Stimulated activated CD8-positive, alpha-beta memory T cell treated with anti-CD3 and anti-CD28 coated beads, Interleukin-4, amount 100 ng/mL, for 1 hour (primary cell): ENCODE measurements at places on chromosomes 5 and 9.

GRCh38 chr9:111362526-111362925 is 32.5 kb upstream of the OR2K2 start:
- DNase-seq: no peak

DNA sequence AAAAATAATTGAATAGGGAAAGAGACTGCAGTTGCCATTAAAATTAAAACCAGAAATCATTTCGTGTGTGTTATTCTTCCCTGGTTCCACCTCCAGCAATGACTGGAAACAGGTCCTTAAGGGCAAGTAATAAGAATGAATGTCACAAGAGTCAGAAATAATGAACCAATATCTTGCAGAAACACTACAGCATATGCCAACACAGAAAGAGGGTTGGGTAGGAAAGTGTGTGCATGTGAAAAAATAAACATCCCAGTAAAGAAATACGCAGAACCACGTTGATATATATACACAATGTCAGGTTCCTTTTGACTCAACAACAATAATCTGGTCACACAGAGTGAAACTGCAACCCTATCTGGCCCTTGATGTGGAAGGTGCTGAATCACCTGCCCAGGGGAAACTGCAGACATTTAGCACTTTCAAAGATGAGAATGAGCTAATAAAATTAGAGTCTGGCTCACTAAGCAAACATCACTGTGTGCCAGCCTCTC is 15.0 kb downstream of the HMHB1 start:
- DNase-seq: no peak

GRCh38 chr5:2307631-2308030 is 424.9 kb upstream of the IRX4 start:
- no peak for DNase-seq

GRCh38 chr5:135031813-135032694 is 2.0 kb downstream of the PITX1 start:
- no peak for DNase-seq

DNA sequence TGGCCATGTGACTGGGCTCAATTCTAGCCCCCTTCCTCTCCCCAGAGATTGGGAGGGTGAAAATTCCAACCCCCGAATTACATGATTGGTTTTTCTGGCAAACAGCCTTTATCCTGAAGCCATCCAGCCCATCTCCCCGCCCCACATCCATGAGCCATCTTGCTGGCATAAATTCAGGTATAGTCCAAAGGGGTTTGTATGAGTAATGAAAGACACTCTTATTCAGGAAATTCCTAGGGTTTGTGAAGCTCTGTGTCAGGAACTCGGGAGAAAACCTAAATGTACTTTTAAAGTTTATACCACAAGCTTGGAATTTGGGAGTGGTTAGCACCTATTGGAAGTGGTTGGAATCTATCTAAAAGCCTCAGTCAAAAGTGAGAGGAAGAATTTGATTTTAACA is 80.6 kb upstream of the SIMC1 start:
- no peak for DNase-seq

GRCh38 chr5:173885054-173885443 is 3.1 kb upstream of the CPEB4 start:
- DNase-seq: no peak

DNA sequence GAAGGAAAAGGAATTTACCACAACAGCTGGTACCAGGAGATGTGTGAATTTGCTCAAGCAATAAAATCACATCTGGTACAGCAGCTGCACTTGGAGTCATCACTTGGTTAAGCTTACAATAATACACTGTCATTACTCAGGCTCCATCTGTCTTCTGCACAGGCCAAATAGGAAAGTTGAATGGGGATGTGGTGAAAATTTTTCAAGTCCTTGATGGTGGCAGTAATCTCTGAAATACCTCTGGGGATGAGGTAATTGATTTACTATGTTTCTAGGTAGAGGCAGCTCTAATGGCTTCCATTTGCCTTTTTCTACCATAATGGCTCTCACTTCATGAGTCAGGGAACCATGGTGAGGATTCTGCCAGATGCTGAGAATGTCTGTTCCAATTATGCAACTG is 206.8 kb upstream of the ATP10B start:
- DNase-seq: no peak

DNA sequence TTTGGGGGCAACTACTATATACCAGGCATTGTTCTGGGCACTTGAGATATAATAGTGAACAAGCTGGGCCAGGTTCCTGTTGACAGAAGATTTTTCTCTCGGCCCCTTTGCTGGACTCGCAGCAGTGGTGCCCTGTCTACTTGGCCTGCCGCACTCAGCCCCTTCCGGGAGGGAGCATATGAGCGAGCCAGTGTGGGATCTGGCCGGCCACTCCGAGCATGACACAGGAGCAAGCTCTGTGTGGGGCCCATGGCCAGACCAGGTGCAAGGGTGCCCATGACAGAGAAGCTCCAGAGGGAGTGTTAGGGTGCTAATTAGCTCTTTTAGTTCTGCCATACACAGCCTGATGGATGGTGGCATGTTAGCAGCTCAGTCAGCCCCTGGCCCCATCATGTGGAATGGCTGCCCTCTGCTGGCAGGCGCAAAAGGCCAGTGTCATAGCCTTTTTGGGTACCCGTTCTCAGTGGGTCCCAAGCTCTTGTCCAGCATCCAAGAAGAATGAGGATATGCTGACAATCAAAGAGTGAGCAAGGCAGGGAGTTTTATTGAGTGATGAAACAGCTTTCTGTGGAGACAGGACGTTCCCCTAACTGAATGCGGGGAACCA is 9.3 kb upstream of the KIF4B start:
- no peak for DNase-seq

GRCh38 chr5:94777056-94777880 is 158.8 kb downstream of the SLF1 start:
- no peak for DNase-seq

DNA sequence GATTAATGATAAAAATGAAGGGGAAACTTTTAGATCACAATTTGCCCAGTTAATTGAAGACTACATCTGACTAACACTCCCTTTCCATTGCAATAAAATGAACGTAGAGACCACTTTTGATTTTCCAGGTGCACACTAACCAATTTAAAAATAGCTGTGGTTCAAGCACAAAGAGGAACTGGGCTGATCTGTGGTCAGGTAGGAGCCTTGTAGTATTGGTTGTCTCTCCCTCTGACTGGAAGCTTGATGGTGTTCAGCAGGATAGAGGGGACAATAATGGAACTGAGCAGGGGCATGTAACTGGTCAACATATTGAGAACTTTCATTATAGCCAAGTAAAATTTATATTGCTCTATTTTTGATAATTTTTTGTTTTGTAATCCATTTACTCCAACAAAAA is 886.8 kb upstream of the SEMA6A start:
- DNase-seq: no peak

DNA sequence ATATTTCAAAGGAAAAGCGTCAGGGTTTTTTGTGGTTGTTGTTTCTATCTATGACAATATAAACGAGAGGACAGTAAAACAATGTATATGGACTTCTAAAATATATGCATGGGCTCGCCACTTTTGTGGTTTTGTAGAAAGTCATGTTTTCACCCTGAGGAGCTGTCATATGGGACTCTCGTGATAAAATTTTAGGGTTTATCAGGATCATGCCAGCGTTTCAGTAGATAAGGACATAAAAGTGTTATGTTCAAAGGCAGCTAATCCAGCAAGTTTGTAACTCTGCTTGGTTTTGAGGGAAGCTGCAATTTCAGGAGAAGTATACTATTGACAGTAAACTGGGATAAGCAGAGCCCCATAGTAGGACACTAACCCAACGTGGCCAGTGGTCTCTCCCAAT is 120.3 kb downstream of the CDC42SE2 start:
- DNase-seq: no peak

DNA sequence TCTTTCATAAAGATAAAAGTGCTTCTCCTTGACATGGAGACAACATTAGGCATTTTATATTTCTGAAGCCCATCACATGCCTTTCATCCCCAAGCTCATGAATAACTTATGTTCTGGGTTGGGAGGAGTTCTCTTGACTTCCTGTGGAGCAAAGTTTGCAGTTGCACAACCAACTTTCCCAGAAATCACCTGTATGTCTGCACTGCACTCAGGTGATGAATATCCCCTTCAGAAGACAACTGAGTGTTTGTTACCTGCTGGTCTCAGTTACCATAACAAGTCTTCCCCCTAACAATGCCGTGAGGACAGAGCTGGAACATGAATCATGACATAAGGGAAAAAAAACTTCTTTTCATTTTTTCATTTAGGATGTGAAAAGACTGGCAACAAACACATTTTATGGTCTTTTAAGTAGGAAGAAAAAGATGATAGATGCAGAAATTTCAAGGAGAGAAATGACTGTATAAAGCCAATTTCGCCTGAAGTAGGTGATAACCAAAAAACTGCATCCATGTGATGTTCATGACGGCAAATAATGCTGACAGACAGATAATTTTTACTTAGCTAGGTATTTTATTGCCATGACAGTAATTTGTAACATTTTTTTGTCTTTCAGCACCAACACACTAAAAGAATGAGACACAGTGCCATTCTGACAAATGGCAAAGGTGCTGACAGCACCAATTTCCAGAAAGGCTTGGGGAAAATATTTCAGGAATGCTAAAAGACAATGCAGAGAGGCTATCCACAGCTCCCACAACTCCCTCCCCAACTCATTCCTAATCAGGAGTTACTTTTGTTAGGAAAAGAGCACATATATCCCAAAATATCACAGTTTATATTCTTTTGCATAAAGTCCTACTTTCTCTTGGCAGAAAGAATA is 656.3 kb downstream of the PRELID2 start:
- DNase-seq: no peak

DNA sequence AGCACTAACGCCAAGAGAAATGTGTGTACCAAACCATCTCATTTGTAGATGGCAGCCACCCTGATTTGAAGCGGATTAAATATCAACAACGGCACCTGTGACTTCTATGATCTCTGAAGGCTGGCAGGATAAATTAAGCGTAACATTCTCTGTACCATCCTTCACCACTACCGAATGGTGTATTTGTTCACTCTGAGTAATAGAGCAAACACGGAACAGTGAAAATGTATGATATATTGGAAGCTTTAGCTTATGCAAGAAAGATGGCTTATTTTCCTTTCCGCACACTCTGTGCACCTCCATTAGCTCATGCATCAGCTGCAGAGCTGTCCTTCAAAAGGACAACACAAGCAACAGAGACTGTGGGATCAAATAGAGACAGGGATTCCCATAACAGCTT is 431.1 kb downstream of the PRELID2 start:
- DNase-seq: no peak

DNA sequence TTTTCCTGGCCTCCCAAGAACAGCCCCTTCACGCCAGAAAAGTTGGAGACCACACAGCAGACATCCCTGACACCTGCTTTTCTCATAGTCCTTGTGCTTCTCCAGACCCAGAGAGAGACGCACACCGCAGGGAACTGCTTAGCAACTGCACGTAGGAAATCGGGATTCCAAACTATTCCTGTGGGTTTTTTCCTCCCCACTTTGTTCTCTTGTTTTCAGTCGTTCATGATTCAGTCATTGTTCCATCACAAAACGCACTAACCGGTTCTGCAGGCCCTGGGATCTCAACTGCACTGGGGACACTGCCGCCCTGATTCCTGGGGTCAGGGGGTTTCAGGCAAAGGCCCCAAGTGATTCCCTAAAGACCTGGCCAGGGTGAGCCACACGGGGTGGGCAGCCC is 588.0 kb upstream of the KLF4 start:
- no peak for DNase-seq

DNA sequence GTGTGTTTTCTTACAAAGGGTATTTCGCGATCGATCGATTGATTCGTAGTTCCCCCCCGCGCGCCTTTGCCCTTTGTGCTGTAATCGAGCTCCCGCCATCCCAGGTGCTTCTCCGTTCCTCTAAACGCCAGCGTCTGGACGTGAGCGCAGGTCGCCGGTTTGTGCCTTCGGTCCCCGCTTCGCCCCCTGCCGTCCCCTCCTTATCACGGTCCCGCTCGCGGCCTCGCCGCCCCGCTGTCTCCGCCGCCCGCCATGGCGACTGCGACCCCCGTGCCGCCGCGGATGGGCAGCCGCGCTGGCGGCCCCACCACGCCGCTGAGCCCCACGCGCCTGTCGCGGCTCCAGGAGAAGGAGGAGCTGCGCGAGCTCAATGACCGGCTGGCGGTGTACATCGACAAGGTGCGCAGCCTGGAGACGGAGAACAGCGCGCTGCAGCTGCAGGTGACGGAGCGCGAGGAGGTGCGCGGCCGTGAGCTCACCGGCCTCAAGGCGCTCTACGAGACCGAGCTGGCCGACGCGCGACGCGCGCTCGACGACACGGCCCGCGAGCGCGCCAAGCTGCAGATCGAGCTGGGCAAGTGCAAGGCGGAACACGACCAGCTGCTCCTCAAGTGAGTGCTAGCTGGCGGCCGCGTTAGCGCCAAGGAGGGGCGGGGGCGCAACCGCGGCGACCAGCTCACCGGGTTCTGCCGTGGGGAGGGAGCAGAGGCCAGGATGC is 480 bp downstream of the LMNB1 start:
- peak; percentile 18 for DNase-seq

- no peak for DNase-seq
Observed at GRCh38 chr5:172728481-172729241, 42.3 kb downstream of the DUSP1 start.

- DNase-seq: no peak
Observed at GRCh38 chr9:136499935-136500910, 17.4 kb upstream of the SEC16A start.

- DNase-seq: peak; percentile 40
Observed at GRCh38 chr9:137029058-137029936, 1.3 kb upstream of the ABCA2 start.

DNA sequence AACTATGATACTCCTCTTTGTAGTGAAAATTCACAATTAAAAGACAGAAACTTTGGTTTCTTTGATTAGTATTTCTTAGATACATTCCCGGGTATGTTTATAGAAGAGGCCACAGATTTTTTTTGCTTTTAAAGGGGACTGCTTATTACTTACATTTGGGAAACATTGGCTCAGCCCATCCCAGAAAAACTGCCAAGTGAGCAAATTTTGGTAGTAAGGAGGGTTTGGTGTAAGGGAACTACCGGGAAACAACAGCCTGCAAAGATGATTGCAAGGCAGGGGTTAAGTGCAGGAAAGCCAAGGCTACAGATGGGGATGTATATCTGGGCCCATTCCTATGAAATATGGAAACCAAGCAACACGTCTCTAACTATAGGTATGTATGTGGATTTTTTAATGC is 88.8 kb upstream of the SAP30L start:
- DNase-seq: no peak

DNA sequence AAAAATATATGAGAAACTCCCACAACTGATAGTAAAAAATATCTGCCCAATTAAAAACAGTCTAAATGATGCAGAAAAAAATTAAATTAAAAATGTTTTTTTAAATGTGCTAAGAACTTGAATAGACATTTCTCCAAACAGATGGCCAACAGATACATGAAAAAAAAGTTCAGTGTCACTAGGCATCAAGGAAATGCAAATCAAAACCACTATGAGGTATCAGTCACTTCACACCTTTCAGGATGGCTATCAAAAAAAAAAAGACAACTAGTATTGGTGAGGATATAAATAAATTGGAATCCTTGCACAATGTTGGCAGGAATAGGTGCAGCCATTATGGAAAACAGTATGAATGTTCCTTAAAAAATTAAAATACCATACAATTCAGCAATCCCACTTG is 16.6 kb downstream of the ZNF131 start:
- DNase-seq: no peak

DNA sequence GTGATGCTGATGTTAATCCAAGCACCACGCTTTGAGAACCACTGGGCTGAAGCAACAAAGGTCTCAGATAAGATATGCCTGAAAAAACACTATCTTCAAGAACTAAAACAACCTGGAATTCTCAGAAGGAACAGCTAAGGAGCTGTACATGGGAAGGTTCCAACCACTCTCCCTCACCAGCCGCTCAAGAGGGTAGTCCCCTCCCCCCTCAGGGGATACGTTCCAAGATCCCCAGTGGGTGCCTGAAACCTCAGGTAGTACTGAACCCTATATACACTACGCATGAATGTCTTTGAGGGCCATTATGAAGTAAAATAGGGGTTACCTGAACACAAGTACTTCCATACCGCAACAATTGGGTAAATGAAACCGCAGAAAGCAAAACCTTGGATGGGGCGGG is 1.9 kb downstream of the BOD1 start:
- DNase-seq: no peak
